ENCODE measurements at places on chromosomes 7 and 10.

- DNase-seq, result no peak
Measured at GRCh38 chr10:1402016-1402770, 335.1 kb downstream of the ADARB2 start.

GRCh38 chr10:133529576-133529946, 2.4 kb downstream of the CYP2E1 start:
- no peak for DNase-seq

DNA sequence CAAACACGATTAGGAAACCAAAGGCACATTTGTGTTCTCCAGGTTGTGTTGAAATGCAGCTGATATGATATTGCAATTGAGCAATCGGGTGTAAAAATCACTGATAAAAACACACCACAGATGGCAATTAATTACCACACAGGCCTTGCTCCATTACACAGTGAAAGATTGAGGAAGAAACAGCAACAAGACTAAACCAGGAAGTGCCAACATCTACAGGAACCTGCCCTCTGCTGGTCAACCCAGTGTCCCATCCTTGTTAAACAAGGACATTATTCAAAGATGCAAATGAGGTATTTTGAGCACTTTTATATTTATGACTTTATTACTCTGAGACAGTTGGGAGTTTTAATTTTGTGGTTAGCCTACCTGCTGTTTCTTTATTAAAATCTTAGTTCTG, 765.6 kb upstream of the GHITM start:
- DNase-seq, result peak; percentile 36

- DNase-seq, result no peak
Measured at GRCh38 chr10:5512331-5512730, 12.4 kb upstream of the CALML3 start.

GRCh38 chr10:104638861-104639589, 2.1 kb upstream of the SORCS3 start:
- no peak for DNase-seq

DNA sequence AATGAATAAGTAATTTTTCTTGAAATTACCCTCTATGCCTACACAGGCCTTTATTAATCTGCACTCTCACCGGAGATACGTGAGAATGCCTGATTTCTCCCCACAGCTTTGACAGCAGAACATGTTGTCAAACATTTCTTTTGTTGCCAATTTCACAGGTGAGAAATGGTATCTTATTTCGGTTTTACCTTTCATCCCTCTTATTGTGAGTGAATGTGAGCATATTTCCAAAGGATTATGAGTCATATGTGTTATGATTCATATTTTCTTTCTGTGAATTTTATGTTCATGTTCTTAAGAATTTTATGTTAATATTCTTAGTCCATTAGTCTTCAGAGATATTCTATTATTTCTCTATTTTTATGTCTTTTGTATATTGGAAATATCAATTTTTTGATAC, 965.1 kb downstream of the CCSER2 start:
- DNase-seq, result no peak

DNA sequence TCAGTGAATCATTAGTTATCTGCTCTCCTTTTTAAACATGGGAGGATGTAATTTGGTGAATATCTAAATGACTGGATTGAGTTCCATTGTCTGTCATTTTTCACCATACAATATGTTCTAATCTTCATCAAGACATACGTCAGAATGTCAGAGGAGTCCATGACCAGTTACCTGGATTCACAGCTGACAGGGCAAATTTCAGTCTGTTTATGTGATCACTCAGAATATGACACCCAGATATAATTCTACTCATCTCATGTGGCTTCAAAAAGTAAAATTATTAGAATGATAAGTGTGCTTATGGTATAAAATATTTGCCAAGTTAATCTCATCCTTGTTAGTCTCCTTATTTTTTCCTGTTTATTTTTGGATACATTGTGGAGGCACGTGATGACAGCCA, 150.2 kb downstream of the CDC14C start:
- no peak for DNase-seq

GRCh38 chr7:44637788-44638594, 31.6 kb downstream of the OGDH start:
- DNase-seq, result peak; percentile 93

DNA sequence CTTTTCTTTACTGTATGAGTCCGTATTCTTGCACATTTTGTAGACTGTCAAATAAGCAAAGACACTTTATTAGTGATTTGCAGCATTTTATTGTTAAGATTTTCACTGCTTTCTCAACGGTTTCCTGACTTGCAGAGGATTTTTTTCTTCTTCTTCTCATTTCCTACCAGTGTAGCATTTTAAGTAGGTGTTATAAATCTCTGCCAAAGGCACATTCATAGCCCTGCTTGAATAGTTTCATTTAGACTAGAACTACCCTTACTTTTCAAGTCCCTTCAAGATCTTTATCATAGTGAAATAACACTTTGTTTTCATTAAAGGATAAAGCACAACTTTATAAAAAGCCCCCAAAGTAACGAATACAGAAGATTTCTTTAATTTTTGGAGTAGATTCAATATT, 271.4 kb downstream of the TSPAN12 start:
- DNase-seq, result no peak

DNA sequence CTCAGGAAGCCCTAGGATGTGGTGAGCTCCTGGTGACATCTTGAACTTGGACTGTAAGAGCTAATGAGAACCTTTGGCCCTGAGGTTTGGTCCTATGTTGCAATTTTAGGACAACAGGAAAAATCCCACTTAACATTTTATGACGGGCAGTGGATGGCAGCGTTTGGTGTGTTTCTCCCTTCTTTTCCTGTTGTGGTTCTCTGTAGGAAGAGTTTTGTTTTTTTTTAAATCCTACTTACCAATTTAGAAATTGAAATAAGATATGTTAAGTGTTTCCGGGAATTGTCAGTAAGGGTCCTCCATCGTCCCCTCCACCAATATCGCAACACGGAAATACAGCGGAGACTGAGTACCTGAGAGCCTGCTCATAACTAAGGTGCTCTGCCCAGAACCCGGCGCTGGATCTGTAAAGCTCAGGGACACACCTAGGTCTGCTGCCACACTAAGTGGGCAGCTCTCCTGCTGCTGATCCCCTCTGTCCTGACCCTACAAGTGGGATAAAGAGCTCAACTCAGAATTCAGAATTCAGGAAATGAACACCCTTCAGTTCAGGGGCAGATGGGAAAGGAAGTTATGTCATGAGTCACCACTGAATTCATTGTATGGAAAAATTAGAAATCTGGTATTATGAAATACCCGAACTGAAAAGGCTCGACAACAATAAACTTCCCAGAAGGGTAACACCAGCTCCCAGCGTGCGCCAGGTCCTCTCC, 9.1 kb upstream of the PROSER2 start:
- DNase-seq, result peak; percentile 55

GRCh38 chr7:4164556-4164955, 517.5 kb upstream of the FOXK1 start:
- no peak for DNase-seq

- no peak for DNase-seq
Measured at GRCh38 chr7:34677491-34677890, 19.5 kb downstream of the NPSR1 start.

DNA sequence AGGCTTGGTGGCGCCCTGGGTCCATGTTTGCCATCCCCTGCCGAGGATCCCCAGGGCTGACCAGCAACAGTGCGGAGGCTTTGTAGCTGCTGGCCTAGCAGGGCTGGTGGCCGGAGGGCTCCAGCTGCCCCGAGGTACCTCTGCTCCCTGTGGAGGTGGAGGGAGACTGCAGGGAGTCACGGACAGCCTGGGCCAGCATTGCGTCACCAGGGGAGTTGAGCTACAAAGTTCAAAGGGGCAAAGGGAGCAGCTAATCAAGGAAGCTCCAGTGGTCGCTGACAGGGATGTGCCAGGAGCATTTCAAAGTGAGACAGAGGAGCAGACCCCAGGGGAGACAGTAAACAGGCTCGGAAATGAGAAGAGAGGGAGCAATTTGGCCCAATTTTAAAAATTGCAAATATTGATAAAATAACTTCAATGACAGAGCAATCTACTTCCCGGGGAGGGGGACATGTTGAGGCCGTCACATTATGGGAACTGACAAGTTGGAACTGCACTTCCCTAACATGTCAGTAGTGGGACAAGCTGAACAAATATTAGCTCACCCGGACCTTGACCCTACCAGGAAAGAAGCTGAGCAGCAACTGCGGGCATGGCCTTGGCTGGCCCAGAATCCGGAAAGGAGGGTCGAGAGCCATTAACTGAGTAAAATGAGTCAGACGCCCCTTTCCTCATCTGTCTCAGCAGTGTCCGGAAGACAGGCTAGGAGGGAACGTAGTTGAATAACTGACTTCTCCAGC, 39.4 kb downstream of the BTBD16 start:
- DNase-seq, result no peak

DNA sequence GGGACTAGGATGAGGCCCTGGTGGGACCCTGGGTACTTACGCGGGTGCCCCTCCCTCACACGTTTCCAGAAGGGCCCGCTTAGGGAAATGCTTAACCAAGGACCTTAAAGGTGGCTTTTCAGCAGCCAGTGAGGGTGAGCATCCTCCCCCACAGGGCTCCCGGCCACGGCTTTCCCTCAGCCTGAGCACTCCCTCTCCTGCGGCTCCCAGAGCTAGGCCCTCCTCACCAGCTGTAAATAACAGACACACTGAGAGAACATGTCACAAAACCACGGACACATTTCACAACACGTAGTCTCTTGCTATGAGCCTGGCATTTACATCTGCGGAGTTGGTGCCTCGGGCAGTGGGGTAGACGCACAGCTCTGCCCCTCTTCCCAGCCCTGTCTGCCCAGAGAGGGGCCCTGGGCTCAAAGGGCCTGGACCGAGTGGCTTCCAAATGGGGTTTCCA, 25.2 kb downstream of the GRID1 start:
- no peak for DNase-seq

DNA sequence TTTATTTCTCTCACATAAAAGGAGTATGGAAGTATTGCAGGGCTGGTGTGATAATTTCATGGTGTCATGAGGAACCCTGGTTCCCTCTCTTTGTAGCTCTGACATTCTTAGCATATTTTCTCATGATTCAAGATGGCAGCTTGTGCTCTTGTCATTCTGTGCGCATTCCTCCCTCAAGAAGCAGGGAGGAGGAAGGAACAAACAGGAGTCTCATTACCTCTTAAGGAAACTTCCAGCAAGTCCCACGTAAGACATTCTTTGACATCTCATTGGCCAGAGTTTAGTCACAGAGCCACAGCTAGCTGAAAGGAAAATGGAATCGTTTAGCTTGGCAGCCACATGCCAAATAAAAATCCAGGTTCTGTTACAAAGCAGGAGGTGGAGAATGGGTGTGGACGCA, 546.8 kb downstream of the LRMDA start:
- DNase-seq, result no peak

- no peak for DNase-seq
Measured at GRCh38 chr7:1767524-1767923, 97.4 kb downstream of the ELFN1 start.

DNA sequence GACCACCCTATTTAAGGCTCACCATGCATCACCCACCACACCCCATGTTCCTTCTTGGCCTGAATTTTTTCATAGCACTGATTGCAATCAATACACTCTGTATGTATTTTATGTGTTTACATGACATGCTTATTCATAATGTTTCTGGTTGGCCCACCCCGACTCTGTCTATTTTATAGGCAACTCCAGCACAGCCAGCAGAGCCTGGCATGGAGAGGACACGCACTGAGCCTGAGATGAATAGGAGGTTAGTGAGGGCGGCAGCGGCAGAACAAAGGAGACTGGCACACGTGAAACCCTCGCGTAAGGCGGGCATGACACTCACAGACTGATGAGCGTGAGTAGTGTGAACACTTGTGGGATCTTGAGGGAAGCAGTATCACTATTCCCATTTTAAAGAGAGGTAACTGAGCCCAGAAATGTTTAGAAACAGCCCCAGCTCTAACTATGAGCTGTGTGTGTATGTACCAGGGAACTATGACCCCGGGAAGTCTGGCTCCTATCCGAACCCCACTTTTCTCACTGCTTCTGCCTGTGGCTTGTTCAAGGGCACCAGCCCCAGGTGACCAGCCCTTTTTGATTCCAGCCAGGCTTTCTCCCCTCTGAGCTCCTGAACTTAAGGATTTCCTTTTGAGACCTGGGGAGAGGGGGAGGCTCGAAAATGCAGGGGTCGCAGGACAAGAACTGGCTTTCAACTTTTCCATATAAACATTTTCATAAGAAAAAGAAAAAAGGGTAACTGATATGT, 113.3 kb downstream of the ARHGAP22 start:
- no peak for DNase-seq

- no peak for DNase-seq
Measured at GRCh38 chr10:27020243-27020642, 80.1 kb downstream of the ANKRD26 start.

DNA sequence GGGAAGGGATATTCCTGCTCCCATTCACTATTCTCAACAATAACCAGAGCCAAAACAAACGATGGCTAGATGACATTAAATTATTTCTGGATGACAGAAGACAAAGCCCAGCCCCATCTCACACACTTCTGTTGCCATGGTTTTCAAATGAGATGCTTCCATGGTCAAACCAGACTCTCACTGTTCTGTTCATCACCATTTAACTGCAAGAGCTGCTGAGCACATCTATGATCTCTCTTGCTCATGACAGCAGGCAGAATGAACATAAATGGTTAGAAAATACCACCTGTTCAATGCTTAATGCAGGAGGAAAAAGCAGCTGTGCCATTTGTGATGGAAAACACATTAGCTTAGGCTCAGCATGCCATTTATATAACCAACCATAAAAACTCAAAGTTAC, 758.6 kb upstream of the ZWINT start:
- DNase-seq, result peak; percentile 20

DNA sequence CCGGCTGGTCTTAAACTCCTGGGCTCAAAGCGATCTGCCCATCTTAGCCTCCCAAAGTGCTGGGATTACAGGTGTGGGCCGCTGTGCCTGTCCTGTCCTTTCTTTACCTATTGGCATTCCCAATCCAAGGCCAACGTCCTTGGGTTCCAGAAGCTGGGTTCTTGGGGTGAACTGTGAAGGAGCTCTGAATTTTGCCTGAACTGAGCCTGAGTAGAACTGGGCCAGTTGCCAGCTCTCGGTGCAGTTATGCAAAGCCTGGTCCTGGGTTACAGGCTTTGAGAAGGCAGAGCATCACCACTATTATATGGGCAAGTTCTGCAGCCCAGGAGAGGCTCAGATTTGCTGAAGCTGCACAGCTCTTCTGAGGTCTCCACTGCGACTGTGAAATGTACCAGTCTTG, 24.6 kb upstream of the SH2D4B start:
- no peak for DNase-seq

DNA sequence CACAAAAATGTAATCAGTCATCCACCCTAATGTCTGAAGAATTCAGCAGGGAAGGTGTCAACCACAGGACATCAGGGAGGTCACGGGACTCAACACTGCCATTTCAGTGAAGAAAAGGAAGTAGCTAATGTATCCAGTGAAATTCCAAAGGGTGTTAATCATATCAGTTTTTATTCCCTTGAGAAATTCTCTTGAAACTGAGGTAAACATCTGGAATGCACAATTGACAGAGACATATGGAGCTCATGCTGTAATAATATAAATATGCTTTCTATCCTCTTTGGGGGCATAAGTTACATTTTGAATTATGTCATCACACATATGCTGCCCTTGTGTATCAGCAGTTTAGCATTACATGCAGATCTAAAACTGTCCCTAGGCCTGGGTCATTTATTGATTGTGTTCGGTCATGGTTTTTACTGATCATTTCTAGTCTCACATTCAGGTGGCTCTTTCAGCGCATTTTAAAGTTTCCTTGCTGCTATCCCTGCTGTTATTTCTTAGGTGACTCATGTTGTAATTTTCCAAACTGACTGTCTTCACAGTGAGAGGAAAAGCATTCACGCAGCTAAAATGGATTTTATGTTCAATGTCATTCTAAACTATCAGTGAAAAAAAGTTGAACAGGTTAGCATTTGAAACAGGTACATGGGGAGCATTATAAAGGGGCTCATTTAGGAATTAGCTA, 273.9 kb downstream of the TSPAN12 start:
- peak; percentile 69 for DNase-seq

Measured in PC-9 (cell line).